Skin of body (tissue), 3 donors: ENCODE measurements at places on chromosomes 4 and X. TPM values are rescaled to one million over a fixed set of nuclear protein-coding genes. Genes with fewer than 3 reads are reported as not detected.

DNA sequence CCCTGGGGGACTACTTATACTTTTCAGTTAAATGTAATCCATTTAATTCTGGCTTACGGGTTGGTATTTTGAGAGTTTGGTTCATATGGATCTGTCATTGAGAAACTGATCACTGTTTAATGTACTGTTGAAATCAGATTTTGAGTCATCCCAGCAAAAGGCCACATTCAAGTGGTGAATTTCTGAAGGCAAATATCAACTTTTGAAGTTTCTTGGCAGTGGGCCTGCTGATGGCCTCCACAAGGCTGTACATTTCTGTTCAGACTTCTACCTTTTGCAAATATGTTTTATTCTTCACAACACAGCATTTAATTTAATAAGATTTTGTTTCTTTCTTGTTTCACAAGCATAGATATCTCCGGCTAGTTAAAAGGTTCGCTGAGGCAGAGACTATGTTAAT is 138.7 kb downstream of the PDGFC start:
- no peak for DNase-seq

DNA sequence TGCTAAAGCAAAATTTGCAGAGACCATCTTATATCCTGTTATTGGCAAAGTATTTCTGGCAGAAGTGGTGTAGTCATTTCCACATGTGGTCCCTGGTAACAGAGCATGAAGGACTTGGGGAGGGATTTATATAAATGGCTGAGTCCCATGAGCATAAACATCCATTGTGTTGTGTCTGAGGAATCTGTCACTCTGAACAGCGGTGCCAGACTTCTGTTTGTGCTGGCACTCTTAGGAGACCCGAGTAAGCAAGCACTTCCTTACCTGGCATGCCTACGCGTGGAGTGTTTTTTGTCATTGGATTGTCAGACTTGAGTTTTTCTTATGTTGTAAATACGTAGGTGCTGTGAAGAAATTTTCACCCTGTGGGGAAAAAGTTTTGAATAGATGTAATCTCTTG is 285.9 kb downstream of the ARHGAP10 start:
- DNase-seq, result peak; percentile 28

DNA sequence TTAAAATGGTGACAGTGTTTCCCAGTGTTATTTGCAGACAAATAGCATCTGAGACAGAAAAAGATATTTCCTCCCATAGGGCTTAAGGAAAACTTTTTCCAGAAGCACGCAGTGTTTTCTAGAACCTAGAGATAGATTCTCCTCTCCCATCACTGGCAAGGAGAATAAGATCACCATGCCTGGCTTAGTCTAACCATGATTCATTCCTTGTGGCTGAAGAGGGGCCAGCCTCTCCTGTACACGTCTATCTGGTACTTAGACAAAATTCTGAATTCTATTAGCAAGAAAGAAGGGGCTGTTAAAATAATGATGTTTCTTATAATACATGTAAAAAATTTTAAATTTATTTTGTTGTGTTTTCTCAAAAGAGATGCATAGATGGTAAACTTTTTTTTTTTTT is 296.1 kb upstream of the LDB2 start:
- DNase-seq, result no peak

- peak; percentile 38 for DNase-seq
Observed at GRCh38 chr4:14743601-14744000, 258.7 kb upstream of the CPEB2 start.

- peak; percentile 16 for DNase-seq
Observed at GRCh38 chr4:31081366-31081765, 361.2 kb downstream of the PCDH7 start.

DNA sequence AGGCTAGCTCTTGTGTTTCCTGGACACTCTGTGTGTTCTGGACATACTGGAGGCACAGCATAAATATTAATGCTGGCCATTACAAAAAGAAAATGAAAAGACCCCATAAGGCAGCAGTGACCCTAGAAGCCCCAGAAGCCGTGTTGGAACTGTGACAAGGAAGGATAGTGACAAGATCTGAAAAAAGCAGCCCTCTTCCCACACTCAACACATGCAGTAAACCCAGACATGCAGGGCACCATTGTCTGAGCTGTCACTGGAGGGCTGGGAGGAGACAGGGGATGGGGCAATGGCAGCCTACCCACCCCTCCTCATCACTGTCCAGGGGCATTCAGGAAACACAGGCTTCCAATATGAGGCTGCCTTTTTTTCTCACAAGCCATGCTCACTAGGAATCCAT is 6.5 kb downstream of the TRIM2 start:
- DNase-seq, result no peak

DNA sequence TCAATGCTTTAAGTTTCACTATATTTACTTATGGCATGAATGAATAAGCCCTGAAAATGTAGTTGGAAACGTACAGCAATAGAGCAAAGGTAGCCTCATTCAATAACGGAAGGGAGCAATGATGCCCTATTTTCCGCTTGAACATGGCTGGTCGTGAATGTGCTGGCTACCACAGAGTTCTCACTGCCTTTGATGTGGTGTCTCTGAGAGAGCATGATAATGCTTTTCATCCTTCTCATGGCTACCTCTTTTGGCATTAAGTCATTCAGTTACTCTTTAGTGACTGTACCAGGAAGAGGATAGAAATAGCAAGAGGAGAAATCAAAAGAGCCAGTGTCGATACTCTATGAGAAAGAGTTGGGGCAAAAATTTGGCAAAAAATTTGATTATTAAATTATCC is 308.0 kb downstream of the PPP3CA start:
- no peak for DNase-seq

DNA sequence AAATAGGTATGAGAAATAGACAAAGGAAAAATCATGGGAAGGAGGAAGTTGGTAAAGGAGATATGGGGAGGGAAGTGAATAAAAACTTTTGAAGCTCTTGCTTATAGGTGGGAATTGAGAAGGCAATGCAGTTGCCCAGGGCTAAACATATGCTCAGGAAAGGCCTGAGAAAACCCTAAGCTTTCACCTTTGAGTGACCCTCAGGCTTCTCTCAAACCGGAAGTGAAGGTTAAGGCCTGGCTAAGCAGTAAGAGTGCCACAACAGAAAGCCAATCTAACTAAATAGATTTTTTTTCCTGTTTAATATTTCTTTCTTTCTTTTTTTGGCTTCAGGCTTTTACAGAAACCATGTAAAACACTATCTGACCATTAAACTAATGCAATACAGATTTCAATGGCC is 69.5 kb upstream of the GABRA3 start:
- no peak for DNase-seq

- DNase-seq, result peak; percentile 0
Observed at GRCh38 chrX:115449742-115450141, 111.2 kb upstream of the PLS3 start.

SYTL5 gene
- total RNA-seq, result 0.49 TPM
